ENCODE measurements at places on chromosomes 4 and X. TPM values are rescaled to one million over a fixed set of nuclear protein-coding genes. Genes with fewer than 3 reads are reported as not detected.

DNA sequence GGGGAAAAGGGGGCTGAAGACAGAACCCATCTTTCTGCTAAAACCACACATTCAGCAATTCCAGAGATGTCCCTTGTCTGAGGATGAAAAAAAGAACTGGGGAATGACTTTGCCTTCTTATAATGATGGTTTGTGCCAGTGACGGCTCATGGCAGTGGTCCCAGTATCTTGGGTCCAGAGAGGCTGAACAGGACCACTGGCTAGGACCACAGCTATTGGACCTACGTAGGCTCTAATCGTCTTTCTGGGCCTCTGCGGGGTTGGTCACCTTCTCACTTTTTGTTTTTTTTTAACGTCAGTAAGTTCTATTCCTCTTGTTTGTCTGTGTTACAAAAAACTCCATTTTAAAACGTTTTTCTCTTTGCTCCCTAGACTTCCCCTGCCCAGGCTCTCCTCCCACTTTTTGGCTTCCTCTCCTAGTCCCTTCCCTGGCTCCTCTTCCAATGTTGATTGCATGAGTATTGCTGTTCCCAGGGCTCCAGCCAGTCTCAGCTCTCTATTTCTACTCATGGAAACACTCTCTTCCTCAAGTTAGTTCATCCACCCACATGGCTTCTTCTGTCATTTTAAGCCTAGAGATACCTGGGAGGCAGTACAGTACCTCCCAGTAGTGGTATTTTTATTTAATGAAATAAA, 52.6 kb upstream of the STX18 start:
- peak; percentile 42 for DNase-seq

Gene FRG2
- not detected for total RNA-seq

DNA sequence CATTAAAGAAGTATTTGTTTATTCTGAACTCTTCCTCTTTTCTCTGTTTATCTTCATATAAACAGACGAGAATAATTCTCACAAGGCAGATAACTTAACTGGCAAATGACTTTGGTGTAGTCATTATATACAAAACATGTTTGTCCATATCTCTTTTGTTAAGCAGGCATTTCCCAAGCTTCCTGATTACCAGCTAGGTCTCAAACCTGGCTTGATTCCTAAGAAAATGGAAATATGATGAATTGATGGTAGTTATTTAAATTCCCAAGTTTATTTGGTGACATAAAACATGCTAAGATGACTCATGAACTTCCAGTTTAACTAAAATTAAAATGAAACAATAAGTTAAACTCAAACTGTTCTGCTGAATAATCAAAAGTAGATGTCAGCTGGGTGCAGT, 96.8 kb downstream of the ARSJ start:
- no peak for DNase-seq

- peak; percentile 22 for DNase-seq
These were observed 1.1 kb upstream of the STX18 start for GRCh38 chr4:4542774-4543485.

Gene RIPPLY1
- not detected for total RNA-seq

Gene SHOX
- not detected for total RNA-seq

GRCh38 chr4:169351872-169352271, 81.1 kb upstream of the SH3RF1 start:
- peak; percentile 25 for DNase-seq

- no peak for DNase-seq
These were observed 30.4 kb downstream of the ADH7 start for GRCh38 chr4:99404595-99405287.

- DNase-seq: no peak
These were observed 10.9 kb downstream of the DCK start for GRCh38 chr4:71004281-71004851.

Gene TEX13C
- not detected for total RNA-seq

Gene USP17L21
- total RNA-seq: not detected

- DNase-seq: no peak
These were observed 223.0 kb downstream of the COX18 start for GRCh38 chr4:72846280-72847111.

Gene MAGEA6
- not detected for total RNA-seq

DNA sequence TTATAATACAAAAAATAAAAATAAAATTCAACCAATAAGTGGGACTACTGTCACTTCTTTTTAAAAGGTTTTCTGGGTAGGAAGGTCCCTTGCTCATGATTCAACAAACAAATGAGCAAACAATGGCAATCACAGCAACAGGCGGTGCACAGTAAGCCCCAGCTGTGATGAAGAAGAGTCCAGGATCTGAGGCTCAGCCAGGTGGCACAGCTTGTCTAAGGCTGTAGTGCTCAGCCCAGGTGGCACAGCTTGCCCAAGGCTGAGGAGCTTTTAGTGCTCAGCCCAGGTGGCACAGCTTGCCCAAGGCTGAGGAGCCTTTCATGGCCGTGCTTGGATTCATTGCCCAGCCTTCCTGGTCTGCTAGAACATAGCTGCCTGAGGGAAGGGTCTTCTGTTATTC, 75.0 kb downstream of the ZFYVE28 start:
- DNase-seq: no peak

Measured in stomach (tissue), 19 donors.